ENCODE measurements at places on chromosomes 2 and 18.

- no peak for DNase-seq
Observed at GRCh38 chr2:145654746-145655145, 1134.8 kb upstream of the ZEB2 start.

GRCh38 chr2:213274143-213274542, 10.1 kb upstream of the SPAG16 start:
- DNase-seq: no peak

DNA sequence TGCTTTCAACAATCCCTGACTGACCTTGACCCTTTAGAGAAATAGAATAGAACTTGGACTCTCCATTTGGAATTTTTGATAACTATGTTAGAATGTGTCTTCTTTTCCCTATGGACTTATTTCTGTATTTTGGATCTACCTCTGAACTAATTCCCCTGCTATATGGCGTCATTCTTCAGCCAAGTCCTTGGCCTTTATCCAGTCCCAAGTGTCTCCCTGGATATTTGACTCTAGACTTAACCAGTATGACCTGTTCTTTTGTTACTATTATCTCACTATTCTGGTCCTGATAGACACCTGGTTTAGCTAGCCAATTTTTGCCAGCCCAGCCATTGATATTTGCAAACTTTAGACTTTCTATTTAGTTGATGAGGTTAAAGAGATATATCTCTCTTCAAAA, 186.8 kb downstream of the KCNS3 start:
- DNase-seq: no peak

GRCh38 chr2:98498703-98499440, 54.2 kb downstream of the INPP4A start:
- no peak for DNase-seq

DNA sequence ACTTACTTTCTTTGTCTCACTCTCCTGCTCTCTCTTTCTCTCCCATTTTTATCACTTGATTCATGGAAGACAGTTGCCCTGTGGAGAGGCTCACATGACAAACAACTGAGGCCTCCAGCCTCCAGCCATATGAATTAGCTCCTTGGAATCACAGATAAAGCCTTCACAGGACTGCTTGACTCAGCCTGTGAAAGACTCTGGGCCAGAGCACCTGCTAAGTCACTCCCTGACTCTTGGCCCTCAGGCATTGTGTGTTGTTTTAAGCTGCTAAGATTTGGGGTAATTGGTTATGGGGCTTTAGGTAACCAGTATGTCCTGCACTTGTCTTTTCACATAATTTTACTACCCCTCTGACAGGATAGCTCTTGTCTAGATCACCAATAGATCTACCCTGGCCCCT, 334.9 kb downstream of the SOX11 start:
- no peak for DNase-seq

All from T follicular helper cell (primary cell).